ENCODE measurements at places on chromosomes 11 and 22.

GRCh38 chr11:78227921-78228320, 39.2 kb downstream of the USP35 start:
- DNase-seq: no peak

- no peak for DNase-seq
Observed at GRCh38 chr22:32354360-32355351, 3.0 kb upstream of the RFPL3 start.

DNA sequence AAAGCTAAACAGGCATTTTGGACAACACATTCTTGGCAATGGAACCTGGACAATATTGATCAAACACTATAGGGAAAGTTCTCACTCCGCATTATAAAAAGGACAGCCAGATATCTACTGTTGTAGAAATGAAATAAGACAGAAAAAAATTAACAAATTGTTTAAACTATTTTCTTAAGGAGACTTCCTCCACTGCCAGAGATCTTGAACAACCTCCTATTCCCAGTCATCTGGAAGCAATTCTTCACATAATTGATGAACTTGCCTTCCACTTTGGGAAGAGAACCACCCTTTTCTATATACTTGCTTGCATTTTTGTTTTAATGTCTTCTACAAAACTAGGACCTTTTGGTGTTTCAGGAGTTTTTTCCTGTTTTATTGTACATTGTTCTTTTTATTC, 216.1 kb downstream of the CASP12 start:
- DNase-seq: no peak

GRCh38 chr22:45468872-45469271, 33.8 kb upstream of the FBLN1 start:
- no peak for DNase-seq

DNA sequence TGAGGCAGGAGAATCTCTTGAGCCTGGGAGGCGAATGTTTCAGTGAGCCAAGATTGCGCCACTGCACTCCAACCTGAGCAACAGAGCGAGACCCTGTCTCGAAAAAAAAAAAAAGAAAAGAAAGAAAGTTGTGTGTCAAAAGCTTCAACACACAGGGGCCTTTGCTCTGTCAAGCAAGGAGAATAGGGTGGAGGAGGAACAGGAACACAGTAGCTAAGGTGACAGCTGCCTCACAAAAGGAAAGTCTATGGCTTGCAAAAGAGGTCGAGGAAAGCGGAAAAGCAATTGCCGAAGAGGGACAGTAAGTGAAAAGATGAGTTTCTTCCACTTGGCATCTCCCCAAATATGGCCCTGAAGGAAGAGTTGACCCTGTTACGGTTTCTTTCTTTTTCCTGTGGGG, 26.5 kb upstream of the TMA7B start:
- no peak for DNase-seq

- no peak for DNase-seq
Observed at GRCh38 chr22:21032037-21032867, at the start of gene SLC7A4. TSS of gene SLC7A4 (minus strand) at chr22:21032561. CDS start at chr22:21031812, 749 bp downstream.

GRCh38 chr22:37314315-37315074, 32.2 kb downstream of the CYTH4 start:
- DNase-seq: no peak

DNA sequence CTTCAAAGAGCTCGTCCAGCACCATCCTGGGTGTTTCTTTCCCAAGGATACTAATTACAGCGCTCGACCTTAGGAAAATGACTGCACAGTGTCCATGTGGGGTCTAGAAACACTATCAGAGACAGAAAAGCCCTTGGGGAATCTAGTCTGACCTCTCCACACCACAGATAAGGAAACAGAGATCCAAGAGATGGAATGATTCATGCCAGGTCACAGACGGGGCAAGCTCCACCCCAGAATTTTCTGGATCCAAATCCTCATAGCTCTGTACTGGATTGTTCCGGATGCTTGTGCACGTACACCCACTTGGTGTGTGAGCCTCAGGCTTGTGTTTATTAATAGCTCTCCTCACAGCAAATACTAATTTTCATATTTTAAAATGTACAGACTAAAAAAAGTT, 11.3 kb downstream of the ABTB2 start:
- no peak for DNase-seq

- DNase-seq: no peak
Observed at GRCh38 chr11:64086258-64087123, 50.8 kb downstream of the FLRT1 start.

- no peak for DNase-seq
Observed at GRCh38 chr22:49968313-49968830, 7.8 kb downstream of the PIM3 start.

GRCh38 chr11:299081-299891, at the start of gene IFITM5:
TSS of gene IFITM5 (minus strand) at chr11:299526. CDS start at chr11:299490, 36 bp downstream.
- DNase-seq: no peak

DNA sequence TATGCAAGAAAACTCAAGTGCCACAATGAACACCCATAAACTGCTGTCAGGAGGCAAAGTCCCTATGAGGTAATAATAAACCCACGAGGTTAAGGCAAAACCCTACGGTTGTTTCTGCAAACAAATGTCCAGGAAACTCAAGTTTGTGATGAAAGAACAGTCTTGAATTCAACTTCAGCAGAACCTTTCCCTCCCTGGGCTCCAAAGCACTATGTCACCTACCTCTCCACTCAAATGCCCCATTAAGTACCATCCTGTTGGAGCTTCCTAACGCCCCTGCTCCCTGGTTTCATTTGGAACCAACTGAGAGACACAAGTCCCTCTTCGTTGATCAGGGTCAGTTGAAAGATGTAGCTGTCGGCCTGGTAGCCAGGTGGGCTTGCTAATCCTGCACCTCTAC, 2.6 kb upstream of the C11orf91 start:
- DNase-seq: no peak

DNA sequence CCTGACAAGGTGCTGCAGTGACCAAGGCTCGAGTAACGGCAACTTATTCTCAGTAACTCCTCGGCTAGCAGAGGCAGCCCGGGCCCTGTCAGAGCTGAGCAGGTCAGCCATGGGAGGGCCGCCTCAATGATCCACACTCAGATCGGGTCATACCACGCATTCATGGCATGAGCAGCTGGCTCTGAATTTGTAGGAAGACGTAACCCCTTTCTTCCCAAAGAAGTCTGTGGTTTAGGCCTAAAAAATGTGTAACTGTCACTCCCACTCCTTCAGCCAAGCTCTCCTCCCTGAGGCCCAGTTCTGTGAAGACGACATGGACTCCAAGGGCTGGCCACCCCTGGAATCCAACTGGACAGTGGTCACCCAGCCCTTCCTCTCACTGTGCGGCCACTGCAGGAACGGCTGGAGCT, 30.0 kb downstream of the PPP2R1B start:
- no peak for DNase-seq

- DNase-seq: no peak
Observed at GRCh38 chr22:49616356-49617231, 211.1 kb downstream of the BRD1 start.

DNA sequence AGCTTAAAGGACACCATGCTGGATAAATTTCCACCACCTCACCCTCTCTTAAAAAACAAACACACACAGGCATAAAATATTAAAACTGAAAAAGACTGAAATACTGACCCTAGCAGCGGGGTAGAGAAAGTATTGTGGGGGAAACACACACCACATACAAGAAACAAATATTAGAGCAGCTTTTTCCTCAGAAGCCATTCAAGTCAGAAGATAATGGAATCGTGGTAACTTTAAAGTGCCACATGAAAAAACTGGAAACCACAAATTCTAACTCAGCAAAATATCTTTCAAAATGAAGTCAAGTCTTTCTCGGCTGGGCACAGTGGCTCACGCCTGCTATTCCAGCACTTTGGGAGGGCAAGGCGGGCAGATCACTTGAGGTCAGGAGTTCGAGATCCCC, 223.2 kb downstream of the DYNC2H1 start:
- no peak for DNase-seq

- DNase-seq: no peak
Observed at GRCh38 chr11:472816-473215, 22.7 kb downstream of the PTDSS2 start.

DNA sequence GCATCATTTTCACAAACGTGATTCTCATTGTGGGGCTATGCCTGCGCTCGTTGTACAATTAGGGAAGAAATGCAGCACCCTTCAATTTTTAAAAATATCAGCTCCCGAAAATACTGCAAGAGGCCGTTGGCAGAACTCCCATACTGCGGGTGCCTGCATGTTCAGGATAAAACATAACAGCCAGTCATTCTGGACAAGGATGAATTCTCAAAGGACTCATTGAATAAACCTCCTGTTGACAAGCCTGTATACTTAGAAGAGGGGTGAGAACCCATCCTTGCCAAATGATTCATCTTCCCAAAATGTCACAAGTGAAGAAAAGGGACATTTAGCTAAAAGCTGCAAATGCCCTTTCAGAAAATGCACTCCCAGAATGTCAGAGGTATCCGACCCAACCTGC, 141.9 kb downstream of the CSNK2A3 start:
- DNase-seq: no peak

All from activated T-cell treated with anti-CD3 and anti-CD28 coated beads for 24 hours (primary cell).